ENCODE measurements at places on chromosomes 13 and 19. TPM values are rescaled to one million over a fixed set of nuclear protein-coding genes. Genes with fewer than 3 reads are reported as not detected.

Gene PLVAP
- not detected for total RNA-seq

Gene ARID3A
- total RNA-seq: 5.2 TPM

Gene GJA3
- 1.3 TPM for total RNA-seq

Gene GIPR
- 1.7 TPM for total RNA-seq

Gene ELANE
- total RNA-seq: not detected

Gene CYP4F11
- 5.5 TPM for total RNA-seq

Gene GRK1
- not detected for total RNA-seq

Gene ZNF550
- total RNA-seq: 3.8 TPM

Gene SIGLEC14
- 0.12 TPM for total RNA-seq

Gene SHISA7
- total RNA-seq: 0.02 TPM

Gene FXYD1
- 0.08 TPM for total RNA-seq

Gene ZNF677
- not detected for total RNA-seq

Gene C19orf38
- 0.10 TPM for total RNA-seq

Gene ZNF66
- not detected for total RNA-seq

Gene ZNF530
- 4.4 TPM for total RNA-seq

Gene TMEM145
- 2.8 TPM for total RNA-seq

Gene F2RL3
- not detected for total RNA-seq

Gene TNFSF13B
- 0.02 TPM for total RNA-seq

Gene PEAK3
- total RNA-seq: not detected

Gene TYROBP
- total RNA-seq: not detected

Gene C13orf42
- not detected for total RNA-seq

Gene IZUMO2
- total RNA-seq: not detected

Gene MEDAG
- total RNA-seq: 0.06 TPM

Gene KLK10
- total RNA-seq: 0.27 TPM

Gene PPM1N
- 8.3 TPM for total RNA-seq

Gene CCNA1
- total RNA-seq: 0.51 TPM

Gene ETFB
- 240 TPM for total RNA-seq

Gene MCEMP1
- total RNA-seq: not detected

Gene KCNC3
- total RNA-seq: 1.3 TPM

Gene ZNF560
- not detected for total RNA-seq

Gene RDH8
- total RNA-seq: 0.22 TPM

Gene KLK13
- total RNA-seq: 0.09 TPM

Gene GPATCH1
- total RNA-seq: 14.3 TPM
